ENCODE measurements at places on chromosomes 4 and X.

DNA sequence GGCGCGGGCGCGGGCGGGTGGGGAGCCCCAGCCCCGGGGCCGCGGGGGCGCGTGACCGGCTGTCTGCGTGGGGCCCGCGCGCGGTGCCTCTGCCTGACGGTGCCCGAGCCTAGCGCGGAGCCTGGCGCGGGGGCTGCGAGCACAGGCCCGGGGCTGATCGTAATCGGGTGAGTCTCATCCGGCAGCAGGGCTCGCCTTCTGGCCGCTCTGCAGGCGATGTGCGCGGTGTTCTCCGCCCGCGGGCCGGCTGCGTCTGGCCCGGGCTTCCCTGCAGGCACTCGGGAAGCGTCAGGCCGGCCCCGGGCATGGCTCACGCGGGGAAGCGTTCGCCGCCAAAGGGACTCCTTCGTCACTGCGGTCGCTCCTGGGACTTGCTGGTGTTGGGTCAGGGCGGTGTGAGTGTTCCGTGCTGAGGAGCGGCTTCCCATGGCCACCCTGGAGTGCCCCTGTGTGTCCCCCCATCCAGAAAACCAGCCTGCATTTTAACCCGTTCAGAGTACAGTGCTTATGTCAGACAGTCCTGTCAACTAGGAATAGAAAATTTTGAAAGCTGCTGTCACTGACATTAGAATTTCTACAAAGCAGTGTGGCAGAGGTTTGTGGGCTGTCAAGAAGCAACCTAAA lies 40.6 kb downstream of the FAM149A start:
- peak; percentile 56 for DNase-seq

DNA sequence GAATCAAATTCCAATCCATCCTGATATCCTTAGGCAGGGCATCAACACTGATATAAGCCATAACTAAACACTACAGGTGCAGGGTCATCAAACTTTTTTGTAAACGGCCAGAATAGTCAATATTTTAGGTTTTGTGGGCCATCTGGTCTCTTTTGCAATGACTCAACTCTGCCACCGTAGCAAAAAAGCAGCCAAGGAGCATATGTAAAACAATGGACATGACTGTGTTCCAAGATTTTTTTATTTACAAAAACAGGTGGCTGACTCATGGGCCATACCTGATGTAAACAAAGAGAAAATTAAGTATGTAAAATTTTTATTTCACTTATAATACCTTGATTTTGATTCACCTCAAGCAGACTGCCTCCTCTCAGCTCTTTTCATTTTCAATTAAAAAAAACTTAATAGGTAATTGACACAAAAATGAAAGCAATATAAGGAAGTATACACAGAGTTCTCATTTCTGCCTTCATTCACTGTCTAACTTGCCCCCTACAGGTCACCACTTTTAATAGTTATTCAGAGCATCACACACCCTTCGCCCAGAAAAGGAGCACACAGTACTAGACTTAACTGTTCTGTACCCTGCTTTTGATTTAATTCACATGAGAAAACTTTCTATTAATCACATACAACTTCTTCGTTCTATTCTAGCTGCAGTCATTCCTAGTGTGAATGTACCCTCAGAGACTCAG lies 35.3 kb upstream of the GPM6B start:
- no peak for DNase-seq

GRCh38 chr4:75251547-75251946 lies 262.7 kb downstream of the RCHY1 start:
- no peak for DNase-seq

GRCh38 chrX:66193821-66194220 lies 29.8 kb downstream of the HEPH start:
- no peak for DNase-seq

DNA sequence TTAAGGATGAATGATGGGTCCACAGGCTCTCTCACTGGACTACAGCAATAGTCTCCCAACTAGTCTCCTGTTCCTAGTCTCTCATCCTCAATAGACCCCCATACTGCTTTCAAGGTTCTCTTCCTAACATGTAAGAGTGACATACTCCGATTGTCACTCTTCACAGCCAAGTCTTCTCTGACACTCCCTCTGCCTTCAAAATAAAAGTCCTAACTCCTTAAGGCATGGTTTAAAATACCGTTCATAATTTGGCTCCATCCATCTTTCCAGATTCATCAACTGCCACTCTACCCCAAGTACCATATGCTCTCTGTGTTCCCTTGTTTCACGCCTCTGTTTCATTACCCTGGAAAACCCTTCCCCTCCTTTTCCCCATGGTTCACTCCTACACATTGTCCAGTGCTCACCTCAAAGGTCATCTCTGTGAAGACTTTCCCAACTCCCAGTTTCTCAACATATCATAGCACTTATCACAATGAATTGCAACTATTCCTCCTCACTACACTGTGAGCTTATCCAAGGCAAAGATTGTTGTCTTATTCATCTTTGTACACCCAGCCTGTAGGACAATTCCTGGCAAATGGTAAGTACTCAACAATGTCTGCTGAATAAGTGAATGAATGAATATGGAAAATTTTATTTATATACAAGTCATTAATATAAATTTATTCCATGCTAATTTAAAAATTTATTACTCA lies 26.0 kb downstream of the SMARCA1 start:
- DNase-seq = no peak

- DNase-seq = no peak
Observed at GRCh38 chrX:19049110-19049509, 65.2 kb upstream of the PHKA2 start.

DNA sequence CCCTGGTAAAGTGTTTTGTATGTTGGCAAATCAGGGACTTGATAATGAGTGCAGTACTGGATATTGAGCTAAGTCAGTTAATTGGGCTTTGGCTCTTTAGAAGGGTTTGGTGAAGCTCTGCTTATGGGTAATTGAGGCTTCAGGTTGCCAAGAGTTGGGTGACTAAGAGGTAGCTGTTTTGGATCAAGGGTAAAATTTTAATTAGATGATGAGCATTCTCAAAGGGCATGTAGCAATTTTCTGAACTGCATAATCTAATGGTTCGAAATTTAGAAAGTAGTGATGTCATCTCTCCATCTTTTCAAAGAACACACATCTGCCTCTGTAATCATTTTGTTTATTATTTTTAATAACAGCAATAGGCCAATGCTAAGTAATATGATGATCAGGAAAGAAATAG lies 5.5 kb upstream of the TRIM2 start:
- no peak for DNase-seq

GRCh38 chr4:48064349-48064748 lies 47.8 kb downstream of the NIPAL1 start:
- DNase-seq = no peak

GRCh38 chr4:153426207-153426885 lies 39.8 kb upstream of the TMEM131L start:
- no peak for DNase-seq

DNA sequence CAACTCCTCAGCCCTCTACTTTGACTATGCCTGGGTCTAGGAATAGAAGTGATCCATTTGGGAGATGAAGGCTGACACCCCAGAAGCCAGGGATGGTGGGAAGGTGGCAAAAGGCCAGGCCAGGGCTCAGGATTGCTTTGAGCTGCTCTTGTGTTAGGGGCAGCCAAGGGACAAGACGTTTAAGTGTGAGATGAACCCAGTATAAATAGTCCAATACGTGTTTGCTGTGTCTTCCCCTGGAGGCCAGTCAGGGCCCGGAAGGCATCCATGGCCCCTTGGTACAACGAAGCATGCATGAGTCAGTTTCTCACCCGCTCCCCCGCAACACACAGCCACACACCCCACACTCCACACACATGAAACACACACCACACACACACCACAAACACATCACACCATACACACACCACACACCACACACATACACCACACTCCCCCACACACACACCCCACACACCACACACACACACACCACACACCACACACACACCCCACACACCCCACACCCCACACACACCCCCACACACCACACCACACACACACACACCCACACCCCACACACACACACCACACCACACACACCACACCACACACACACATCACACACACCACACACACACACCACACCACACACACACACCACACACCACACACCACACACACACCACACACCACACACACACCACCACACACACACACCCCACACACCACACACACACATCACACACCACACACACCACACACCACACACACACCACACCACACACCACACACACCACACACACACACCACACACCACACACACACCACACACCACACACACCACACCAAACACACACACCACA lies 5.1 kb downstream of the STARD8 start:
- DNase-seq = peak; percentile 19
